IPS-NIHi11 (cell line): ENCODE measurements at places on chromosomes 4 and X.

- DNase-seq = no peak
Measured at GRCh38 chr4:176013476-176014247, 52.0 kb upstream of the WDR17 start.

DNA sequence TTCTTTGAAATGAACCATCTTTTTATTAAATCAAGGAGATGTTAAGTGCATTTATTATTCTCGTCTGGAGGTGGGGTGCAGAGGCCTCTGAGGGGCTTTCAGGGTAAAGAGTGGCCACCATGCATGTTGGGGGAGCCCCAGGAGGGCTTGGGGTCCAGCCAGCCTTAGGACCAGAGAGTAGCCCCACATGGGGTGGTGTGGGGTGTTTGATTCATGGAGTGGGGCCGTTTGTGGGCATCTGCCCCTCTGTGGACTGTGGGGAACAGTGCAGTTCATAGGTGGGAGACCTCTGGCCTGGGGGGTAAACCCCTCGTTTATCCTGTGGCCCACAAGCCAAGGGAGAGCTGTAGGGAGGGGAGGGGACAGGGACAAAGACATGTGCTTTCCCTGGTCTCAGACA, 26.9 kb downstream of the HTRA3 start:
- DNase-seq = no peak

DNA sequence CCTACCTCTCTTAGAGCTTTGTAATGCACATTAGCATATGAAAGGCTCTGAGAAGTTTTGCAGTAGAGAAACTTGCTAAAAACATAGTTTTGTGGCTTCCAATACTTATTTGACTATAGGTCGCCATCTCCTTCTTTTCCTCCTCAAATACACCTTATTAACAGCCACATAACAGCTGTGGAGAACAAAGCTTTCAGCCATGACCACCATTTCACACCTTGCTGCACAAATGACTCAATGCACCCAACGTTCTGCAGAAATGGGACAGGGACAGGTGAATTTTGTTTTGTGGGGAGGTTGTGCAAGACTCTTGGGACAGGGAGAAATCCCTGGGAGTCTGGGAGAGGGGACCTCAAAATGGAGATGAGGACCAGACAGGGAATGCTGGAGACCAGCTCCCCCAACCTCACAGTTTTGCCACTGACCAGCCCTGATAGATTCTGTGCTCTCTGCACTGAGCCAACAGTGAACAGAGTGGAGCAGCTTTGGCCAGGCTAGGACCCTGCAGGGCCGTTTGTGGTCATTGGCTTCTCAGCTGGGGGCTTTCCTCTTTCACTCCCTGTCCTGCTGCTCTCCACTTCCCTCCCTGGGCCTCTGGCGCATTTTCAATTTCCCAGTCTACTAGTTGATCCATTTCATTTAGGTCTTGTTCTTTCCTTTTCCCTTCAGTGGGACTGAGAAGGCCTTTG, 16.6 kb downstream of the FRMPD3 start:
- DNase-seq = no peak

DNA sequence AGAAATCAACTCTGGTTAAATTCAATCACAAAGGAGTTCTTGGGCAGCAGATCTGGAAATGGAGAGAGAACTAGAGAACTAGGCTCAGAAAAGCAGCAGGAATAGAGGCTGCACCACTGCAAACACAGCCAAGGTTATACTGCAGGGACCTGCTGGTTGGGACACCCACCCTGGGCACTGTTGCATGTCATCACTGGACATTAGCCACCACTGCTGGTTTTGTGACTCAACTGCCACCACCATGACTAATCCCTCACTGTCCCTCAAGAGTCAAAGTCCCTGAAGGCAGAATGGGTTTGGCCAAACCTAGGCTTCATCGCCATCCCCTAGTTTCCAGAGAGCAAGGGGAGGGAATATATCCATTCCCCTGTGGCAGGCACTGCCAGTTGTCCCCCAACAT, 38.1 kb upstream of the IRAK1 start:
- DNase-seq = no peak

- no peak for DNase-seq
Measured at GRCh38 chrX:132031867-132032266, 8.8 kb downstream of the STK26 start.

GRCh38 chr4:139279760-139280620, at the start of gene MGARP:
Gene MGARP (minus strand): TSS chr4:139280225. CDS start chr4:139280158, 67 bp downstream.
- DNase-seq = peak; percentile 73

GRCh38 chr4:103996637-103997036, 276.9 kb upstream of the TACR3 start:
- DNase-seq = peak; percentile 73

DNA sequence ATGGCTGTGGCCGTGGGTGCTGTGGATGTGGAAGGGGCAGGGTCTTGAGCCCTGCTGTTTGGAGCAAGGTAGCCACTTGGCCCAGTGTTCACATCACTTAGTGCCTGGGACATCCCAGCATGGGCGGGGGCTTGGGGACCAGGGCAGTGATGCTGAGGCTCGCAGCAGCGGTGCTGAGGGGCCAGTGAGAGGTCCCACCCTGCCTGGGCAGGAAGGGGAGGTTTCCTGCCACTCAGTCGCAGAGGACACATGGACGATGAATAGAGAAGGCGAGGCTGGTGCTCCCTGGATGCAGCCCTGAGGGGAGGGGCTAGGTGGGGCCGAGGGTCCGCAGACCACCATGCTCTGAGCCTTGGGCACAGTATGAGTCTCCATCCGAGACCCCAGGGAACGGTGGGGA, 25.7 kb downstream of the DOK7 start:
- no peak for DNase-seq

DNA sequence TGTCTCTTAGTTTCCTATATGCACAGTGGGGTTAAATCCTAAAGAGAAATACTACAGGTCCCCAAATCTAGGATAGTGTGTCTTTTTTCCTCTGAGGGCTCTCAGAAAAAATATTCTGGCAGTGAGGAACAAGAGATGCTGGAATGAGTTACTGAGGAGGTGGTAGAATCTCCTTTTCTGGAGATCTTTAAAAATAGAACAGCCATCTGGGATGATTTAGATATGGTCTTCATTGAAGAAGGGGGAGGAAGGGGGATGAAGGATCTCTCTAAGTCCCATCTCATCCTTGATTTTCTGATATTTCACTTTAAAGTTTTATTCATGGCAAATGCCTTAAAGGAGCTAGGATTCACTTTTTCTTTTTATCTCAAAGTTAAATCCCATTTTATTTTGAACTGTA, 235.0 kb downstream of the MAML3 start:
- DNase-seq = no peak

- DNase-seq = peak; percentile 16
Measured at GRCh38 chr4:61938250-61938846, 738.2 kb downstream of the ADGRL3 start.

GRCh38 chr4:23235628-23236390, 543.1 kb downstream of the GBA3 start:
- peak; percentile 8 for DNase-seq

DNA sequence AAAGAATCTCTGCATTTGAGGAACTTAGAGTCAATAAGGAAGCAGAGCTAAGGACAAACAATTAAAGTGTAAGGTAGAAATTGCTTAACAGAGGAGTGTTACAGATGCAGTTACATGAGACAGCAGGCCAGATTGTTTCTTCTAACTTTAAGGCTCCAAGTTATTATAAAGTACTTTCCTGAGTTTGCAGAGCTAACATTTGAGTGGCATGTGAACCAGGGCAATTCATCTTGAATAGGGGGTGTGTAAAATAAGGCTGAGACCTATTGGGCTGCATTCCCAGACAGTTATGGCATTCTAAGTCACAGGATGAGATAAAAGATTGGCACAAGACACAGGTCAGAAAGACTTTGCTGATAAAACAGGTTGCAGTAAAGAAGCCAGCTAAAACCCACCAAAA, 7.6 kb upstream of the LNX1 start:
- DNase-seq = no peak

- no peak for DNase-seq
Measured at GRCh38 chr4:187504974-187505797, 490.4 kb upstream of the ZFP42 start.
